G401 (cell line): ENCODE measurements at places on chromosomes 6 and 20.

DNA sequence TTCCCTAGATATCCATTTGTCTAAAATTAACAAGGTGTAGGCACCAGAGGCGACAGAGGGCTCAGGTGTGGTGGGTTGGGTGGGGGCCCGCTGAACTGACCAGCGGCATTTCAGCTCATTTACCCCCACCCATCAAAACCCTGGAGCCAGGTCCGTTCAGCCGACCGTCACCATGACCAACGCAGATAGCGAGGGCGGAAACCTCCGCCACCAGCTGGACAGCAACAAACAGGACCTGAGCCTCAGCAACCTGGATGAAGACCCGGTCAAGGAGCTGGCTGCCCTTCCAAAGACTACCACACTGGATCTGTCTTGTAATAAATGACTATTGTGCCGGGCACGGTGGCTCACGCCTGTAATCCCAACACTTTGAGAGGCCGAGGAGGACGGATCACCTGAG lies 120.8 kb upstream of the LGSN start:
- DNase-seq, result no peak

DNA sequence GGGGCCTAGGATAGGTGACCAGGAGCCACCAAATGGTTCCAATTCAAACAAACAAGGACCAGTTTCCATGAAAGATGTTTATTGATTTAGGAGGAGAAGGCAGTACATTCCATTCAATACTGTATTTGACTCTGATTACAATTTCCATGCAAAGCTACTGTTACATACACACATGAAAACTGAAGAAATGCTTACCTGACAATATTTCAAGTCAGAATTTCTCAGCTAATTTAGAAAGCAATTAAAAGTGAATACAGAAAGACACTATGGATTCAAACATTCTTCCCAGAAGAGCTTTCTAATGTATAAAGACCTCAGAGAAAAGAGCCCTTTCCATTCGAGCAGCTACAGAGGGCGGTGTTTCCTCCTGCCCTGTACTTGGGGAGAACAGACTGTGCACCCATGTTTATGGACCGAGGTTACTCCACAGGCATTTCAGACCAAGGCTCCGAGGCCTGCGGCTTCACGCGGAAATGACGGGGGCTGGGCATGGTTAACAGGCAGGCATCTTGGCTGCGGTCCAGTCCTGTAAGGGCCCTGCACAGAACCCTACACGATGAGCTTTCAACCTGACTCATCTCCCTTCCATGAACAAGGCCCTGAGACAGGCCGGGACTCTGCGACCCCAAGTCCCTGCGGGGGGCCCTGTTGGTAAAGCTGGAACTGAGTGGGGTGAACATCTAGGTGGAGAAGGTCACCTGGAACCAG lies 25.7 kb upstream of the TCFL5 start:
- no peak for DNase-seq

DNA sequence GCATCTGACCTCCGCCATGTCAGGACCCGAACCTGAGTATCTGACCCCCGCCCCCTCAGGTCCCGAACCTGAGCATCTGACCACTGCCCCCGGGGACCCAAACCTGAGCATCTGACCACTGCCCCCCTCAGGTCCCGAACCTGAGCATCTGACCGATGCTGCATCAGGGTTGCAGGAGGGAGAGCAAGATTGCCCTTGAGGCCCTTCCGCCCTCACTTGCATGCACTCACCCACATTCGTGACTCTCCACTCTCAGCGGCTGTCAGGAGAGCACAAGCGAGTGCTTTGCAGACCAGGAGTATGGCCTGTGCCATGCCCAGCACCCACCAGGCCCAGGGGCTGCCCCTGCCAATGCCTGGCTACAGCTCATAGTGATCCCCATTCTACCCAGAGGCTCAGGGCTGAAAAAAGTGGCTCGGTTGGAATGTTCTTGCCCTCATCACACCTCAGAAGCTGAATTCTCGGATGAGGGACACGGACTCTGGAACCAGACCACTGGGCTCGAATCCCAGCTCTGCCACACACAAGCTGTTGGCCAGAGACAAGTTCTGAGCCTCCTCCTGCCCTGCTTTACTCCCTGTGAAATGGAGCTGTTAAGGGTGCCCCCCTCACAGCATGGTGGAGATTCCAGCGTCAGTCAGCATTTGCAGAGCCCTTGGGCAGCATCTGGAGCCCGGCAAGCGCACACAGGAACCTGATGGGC lies 82.1 kb downstream of the DLL1 start:
- DNase-seq, result no peak

DNA sequence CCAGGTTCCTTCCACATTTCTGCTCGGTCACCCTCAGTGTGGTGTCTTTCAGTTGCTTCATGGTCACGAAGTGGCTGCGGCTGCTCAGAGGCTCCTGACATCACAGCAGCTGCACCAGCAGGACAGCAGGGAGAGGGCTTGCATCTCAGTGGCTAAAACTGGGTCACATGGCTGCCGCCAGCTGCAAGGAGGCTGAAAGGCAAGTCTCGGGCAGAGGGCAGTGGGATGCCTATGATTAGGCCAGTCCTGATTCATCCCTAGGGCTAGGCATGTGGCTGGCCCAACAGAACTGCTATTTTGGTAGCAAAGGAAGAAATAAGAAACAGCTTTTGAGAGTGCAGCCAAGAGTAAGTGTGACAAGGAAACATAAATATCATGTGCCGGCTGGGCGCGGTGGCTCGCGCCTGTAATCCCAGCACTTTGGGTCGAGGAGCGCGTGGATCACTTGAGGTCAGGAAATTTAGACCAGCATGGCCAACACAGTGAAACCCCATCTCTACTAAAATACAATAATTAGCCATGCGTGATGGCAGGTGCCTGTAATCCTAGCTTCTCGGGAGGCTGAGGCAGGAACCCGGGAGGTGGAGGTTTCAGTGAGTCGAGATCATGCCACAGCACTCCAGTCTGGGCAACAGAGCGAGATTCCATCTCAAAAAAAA lies 46.6 kb downstream of the RBM38 start:
- no peak for DNase-seq

DNA sequence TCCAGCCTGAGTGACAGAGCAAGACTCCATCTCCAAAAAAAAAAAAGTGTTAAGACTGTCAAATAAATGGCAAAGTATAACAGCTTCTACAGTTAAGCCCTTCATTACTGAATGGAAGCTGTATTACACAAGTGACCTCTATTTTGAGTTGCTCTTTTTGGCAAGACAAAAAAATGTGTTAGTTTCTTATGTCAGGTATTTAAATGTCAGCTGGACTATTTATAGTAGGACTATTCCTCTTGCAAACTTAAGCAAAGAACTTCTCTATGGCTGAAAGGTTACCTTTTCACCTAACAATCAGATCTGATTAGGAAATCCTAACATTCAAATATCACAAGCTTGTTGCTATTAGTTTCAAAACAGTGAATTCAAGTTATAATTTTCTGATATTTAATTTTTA lies 12.4 kb downstream of the UBE2V1 start:
- DNase-seq, result no peak

DNA sequence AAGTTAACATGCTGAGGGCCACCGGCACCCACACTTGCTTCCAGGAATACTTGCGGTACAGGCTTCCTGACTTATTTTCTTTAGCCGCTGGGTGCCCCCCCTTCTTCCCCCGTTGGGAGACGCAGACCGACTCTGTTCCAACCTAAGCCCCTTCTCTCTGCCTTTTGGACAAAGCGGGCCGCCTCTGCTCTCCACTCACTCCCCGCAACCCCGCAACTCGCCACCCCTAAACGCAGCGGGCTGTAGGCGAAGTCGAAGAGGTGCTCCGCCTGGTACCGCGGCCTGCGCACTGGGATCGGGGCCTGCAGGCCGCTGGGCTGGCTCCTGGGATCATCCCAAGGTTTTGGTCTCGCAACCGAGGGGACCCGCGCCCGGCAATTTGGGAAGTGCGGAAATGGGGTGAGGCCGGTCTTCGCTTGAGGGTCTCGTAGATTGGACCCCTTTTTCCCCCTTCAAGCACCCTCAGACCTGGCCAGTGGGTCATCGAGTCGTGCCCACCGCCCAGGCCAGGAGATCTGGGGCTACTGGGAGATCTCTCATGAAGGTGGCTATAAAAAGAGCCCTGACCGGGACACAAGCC lies 4.7 kb upstream of the FOXF2 start:
- DNase-seq, result no peak
